B cell (primary cell): ENCODE measurements at places on chromosomes 5 and 9.

- no peak for DNase-seq
Observed at GRCh38 chr9:16118043-16118442, 565.2 kb downstream of the CCDC171 start.

- DNase-seq = no peak
Observed at GRCh38 chr5:136006164-136006563, 22.6 kb upstream of the TGFBI start.

GRCh38 chr5:140628711-140629110 is 4.3 kb downstream of the CD14 start:
- DNase-seq = no peak

GRCh38 chr5:43010935-43011315 is 29.2 kb downstream of the ANXA2R start:
- no peak for DNase-seq

GRCh38 chr9:130122456-130122855 is 49.7 kb upstream of the NCS1 start:
- no peak for DNase-seq

GRCh38 chr5:56959326-56959725 is 7.4 kb upstream of the MIER3 start:
- no peak for DNase-seq

GRCh38 chr5:15074651-15075050 is 203.1 kb upstream of the ANKH start:
- no peak for DNase-seq
